ENCODE measurements at places on chromosomes 11 and 22.
A peak's percentile ranks its signal among the peaks of the same experiment; 100 is the strongest.

DNA sequence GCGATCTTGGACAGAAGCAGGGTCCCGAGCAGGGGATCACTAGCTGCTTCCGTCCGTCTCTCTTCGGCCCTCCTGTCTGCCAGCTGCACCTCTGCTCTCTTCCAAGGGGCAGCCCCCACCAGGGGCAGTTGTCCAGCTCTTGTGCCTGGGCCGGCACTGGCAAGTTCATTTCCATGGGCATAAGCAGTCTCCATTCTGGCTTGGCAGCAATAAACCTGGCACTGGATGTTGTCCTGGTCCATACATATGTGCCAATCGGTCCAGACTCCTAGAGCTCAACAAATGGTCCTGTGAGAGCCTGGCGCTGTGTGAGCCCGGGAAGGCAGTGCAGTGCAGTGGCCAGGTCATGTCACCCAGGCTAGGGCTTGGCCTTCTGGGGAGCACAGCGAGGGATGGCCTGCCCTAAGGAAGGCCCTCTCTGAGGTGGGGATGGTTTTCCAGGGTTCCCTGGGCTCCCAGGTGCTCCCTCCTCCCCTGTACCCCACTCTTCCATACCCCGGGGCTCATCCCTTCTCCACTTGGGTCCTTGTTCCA, 60.4 kb downstream of the RPS6KA4 start:
- no peak for DNase-seq

DNA sequence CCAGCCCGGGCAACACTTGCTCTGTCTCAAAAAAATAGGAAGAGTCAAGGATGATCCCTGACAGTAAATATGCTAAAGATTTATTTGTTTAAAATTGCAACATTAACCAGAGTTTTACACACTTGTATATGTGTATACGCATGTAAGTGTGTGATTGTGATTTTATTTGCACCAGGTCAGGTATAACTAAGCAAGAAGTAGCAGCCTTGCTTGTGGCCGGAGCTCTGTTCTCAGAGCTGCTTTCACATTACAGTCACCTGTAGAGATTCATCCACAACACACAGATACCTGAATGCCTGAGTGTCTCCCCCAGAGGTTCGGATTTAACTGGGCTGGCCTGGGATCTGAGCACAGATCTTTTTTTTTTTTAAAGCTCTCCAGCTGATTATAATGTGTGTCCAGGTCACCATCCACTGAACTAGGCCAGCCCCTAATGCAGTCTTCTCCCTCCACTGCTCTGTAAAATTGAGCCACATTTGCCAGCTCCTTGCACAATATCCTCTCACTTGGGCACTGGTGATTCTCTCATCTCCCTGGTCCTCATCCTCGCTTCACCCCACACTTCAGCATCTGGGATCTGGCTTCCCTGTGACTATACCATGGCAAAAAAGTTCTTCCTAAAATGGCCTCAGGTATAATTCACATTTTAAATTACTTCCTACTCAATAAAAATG, 48.3 kb downstream of the LIF start:
- DNase-seq = no peak

GRCh38 chr22:35053060-35053835, 12.7 kb upstream of the ISX start:
- no peak for DNase-seq

DNA sequence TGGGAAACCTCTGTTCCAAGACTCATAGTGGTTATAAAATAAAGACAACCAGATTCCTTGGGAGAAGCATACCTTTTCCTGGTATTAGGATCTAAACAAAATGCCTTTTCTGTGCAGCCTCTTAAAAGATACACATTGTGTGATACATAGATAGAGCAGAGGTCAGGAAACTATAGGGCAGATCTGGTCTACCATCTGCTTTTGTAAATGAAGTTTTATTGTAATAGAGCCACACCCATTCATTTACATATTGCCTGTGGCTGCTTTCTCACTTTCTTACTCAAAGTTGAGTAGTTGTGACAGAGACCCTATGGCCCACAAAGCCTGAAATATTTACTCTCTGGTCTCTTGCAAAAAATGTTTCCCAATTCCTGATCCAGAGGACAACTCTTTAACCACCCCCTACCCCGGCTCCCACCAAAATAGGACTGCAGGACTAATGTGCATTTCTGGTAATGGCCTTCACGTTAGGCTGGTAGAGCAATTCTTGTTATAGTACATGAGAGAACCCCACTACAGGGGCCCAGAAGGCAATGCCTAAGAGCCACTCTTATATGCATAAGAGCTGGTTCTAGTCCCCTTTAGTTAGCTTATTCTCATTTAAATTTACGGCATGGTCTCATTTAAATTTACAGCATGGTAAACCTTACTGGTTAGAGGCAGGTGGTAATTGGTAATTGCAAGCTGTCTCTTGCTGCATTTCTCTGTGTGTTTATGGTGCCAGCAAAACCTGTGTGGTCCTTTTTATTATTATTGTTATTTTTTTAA, 76.8 kb upstream of the YWHAH start:
- DNase-seq = peak; percentile 0

DNA sequence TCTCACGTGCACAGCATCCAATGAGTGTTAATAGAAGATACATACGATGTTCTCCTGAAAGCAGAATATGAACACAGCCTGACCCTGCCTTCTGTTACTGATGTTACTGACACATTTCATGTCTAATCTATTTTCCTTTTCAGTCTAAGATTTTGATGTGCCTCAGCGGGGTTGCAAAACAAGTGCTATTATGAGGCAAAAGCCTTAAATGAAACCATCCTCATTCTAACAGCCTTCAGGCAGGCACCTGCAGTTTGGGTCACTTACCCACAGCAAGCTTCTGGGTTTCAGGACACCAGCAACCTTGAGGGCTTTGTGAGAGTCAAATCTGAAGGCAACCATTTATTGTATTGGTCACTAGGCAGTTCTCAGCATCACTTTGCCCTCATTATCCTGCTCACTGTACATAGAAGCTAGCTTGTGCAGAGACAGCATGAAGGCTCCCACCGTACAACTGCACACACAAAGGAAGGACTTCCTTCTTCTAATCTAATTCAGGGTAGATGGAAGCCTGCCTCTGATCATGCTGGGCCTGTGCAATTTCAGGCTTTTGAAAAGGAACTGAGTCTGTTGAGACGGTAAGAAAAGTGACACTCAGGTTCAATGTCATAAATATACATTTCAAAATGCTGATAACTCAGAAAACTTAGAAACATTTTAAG, 183.2 kb upstream of the PITPNB start:
- DNase-seq = no peak

DNA sequence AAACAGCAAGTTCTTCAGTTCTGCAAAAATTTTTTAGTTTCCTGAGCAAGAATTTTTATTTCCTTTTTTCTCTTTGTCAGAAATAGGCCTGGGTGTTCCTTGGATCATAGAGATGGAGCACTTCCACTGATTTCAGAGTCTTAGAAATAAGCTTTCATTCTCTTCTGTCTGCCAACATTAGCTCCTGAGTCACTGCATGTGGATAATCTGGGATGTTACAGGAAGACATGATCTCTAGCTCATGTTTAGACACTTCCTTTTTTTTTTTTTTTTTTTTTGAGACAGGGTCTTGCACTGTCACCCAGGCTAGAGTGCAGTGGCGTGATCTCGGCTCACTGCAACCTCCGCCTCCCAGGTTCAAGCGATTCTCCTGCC, 13.2 kb upstream of the TMEM218 start:
- DNase-seq = peak; percentile 55

GRCh38 chr11:70063555-70063954, 14.6 kb upstream of the ANO1 start:
- DNase-seq = no peak

- no peak for DNase-seq
These were observed 46.7 kb upstream of the RAB1B start for GRCh38 chr11:66221726-66222236.

GRCh38 chr11:23095650-23096189, 235.4 kb upstream of the CCDC179 start:
- DNase-seq = no peak

DNA sequence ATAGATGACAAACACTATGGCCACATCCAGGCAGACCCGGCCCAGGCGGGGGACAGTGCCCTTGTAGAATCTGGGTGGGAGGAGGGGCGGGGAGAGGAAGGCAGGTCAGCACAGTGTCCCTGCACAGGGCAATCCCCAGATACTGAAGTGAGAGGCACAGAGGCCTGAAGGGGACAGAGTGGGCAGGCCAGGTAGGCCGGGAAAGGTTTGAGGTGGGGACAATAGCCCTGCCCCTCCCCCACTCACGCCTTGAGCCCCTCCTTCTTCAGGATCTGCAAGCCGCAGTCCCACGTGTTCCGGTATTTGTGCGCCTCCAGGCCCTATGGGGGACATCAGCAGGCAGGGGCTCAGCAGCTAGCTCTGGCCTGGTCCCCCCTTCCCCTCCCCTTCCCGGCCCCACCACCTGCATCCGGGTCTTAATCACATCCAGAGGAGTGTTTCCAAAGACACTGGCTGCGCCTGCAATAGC, 2.3 kb downstream of the SLC25A1 start:
- no peak for DNase-seq

GRCh38 chr11:32385998-32386397, 49.3 kb downstream of the WT1 start:
- no peak for DNase-seq

DNA sequence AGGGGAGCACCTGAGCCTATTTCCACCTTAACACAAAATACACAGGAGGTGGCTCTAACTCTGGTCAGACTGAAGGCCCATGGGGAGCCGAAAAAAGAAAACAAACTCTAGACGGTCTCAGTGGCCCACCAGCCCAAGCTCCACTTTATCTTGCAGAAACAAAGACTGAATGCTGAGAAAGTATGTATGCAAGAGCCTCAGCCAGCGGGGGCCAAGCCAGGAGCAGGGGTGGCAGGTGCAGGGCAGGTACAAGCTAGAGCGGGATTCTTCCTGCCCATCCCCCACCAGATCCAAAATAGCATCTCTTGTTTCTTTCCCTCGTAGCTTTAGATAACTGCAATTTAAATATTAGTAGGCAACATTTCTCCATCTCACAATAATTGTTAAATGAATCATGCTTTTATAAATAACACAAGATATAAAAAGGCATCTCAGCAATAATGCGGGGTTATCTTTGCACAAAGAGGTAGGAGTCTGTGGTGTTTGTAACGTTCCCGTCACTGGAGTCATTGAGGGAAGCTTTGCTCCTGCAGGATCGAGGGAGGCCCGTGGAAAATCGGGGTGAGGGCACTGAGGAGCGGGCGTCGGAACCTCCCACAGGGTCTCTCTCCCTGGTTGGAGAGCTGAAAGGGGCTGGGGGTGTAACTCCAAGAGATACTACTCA, 418.0 kb downstream of the SHANK2 start:
- no peak for DNase-seq

DNA sequence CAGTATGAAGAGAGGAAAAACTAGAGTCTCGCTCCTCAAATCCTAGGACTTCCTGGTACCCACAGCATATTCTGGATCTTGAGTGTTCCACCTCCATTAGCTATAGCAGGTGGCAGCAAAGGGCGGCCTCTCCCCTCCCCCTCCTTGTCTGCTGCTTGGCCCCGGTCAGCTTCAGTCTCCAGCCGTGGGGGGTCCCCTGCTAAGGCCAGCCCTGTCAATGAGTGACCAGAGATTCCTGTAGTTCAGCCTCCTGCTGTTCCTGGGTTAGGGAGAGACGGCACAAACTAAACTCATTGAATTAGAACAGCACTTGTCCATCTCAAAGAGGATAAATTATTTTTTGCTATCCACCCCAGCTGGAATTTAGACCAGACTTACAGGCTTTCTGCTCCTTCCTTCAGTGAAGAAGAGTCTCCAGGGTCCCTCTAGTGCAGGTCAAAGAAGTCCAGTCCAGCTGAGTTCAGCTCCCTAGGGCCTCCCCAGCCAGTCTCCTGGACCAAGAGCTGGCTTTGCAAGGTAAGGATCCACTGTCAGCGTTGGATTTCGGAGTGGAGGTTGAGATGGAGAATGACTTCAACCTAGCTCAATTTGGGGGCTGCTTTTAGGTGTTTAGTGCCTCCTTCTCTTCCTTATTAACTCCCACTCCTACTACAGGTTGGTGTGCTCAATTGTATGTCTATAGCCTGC, 1.1 kb upstream of the PHLDB1 start:
- no peak for DNase-seq

- DNase-seq = peak; percentile 61
These were observed 10.5 kb downstream of the KIAA0930 start for GRCh38 chr22:45230026-45230721.

DNA sequence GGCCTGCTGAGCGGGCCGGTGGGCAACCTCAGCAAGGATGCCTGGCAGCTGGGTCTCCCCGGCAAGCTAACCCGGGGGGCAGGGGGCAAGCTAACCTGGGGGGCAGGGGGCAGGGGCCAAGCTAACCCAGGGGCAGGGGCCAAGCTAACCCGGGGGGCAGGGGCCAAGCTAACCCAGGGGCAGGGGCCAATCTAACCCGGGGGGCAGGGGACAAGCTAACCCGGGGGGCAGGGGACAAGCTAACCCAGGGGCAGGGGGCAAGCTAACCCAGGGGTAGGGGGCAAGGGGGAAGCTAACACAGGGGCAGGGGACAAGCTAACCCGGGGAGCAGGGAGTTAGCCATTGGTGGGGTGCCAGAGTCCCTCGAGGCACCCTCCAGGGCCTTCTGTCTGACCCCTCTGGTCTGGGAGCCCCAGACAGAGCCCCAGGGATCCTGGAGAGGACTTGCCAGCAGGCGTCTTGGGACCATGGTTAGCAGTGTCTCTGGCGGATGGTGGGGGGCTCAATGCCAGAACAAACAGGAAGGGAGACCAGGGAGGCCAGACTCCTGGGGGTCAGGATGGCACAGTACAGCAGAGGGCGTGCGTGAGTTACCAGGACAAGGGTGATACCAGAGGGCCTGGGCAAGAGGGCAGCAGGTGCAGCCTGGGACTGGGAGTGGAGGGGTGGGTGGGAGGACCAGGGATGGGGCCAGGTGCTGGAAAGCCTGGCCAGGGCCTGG, 16.1 kb downstream of the IGF2 start:
- DNase-seq = no peak

DNA sequence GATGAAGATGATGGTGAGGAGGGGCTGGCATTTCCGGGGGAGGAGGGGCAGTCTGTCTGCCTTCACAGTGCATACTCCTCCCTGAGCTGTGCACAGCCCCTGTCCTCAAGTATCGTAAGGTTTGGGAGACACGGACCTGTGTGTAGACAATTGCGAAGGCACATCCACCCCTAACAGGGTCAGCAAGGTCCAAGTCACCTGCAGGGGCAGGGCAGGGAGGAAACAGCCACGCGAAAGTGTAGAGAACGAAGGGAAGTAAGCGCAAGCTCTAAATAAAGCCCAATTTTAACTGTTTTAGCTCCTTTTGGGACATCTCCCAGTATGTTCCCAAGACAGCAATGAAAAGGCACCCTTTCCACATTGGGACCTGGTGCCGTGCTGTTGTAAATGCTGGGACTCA, 448.2 kb downstream of the TBC1D22A start:
- DNase-seq = no peak

Measured in inflammatory macrophage treated with lipopolysaccharide for 4 hours (primary cell).